ENCODE measurements at places on chromosomes 1 and 21.

DNA sequence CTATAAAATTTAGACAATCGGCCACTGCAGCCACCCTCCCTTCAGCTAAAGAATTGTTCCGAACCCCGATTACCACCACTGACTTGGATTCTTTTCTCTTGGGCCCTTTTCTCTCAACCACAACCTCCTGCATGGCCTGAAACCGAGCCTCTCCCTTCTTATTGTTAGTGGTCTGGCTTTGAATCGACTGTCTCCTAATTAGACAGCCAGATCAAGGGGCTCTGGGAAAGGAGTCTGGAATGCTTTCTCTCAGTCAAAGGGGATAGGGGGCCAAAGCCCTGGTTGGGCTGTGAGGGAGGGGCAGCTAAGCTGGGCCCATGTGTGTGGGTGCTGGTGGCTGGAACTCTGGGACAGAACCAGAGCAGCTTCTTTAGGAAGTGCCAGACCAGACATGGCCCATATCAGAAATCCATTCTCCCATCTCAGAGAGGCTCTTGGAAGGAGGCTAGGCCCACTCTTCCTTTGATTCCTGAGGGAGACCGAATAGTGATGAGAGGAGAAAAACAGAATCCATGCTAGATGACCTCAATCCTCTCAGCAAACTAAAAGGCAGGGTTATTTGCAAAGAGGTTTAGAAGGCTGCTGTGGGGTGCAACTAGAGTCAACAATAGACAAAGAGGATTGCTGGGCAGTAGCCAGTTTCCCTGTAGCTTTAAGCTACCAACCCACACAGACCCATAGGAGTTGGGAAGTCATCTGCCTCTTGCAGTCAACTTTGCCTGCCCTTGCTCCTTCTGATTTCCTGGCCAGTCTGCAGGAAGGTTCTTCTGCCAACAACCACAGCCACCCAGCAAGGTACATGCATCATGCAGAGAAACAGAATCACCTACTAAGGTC, 117.6 kb downstream of the AK5 start:
- no peak for DNase-seq

DNA sequence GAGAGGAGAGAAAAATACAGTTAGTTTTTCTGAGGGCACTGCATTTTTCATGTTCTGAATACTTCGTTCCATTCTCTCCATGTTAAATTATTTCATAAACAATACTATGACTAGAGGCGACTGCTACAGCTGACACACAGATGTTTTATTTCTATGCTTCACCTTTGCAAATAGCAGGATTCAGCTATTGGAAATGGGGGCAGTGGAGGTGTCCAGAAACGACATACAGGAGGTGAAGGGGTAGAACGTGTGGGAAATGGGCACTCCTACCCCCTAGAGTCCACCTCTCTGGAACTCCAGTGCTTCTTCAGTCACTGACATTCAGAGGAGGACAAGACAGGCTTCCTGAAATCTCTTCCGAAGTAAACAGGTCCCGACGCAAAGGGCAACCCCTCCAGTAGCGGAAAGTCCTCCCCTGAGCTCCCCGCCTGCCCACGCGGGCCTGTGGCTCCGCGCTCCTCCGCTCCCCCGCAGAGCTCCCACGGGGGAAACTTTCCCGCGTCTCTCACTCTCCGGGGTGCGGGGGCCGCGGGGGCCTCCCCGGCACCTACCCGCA, 480 bp downstream of the DPYD start:
- no peak for DNase-seq

DNA sequence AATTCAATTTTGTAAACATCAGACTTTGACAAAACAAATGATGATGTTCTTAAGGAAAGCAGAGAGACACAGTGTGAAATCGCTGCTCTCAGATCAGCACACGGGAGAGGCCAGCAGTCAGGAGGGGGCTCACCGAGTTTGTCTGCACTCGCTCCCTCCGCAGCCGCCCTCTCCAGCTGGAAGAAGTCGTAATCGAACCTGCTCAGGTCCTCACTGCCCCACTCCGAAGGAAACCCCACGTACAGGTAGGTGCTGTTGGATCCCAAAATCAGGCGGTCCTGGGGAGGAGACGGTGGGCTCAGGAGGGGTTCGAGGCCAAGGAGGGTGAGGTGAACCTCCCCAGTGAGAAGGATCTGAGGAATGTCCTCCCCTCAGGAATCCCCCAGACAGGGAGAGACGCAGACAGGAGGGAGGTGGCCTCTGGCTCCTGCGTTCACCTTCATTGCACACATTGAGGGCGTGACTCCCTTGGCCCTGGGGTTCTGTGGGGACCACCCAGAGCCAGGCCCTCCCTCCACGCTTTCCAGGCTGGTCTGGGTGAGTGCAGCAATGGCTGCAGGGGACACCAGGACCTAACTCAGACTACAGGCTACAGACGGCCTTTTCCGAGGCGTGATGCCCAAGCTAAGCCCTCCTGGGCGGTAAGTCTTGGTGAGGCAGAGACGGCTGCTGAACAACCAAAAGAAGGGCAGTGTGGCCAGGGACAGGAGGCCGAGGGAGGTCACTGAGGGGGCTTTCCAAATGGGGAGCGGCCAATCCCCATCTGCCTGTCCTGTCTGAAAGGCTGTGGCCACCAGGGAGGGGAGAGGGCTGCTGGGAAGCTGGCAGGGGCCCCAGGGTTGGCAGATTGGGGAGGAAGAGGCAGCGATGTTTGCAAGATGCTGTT, 65.5 kb downstream of the SCCPDH start:
- no peak for DNase-seq

- DNase-seq = peak; percentile 81
Observed at GRCh38 chr1:36369061-36369861, 16.5 kb downstream of the STK40 start.

GRCh38 chr1:242712248-242712647, 187.8 kb upstream of the PLD5 start:
- DNase-seq = no peak

DNA sequence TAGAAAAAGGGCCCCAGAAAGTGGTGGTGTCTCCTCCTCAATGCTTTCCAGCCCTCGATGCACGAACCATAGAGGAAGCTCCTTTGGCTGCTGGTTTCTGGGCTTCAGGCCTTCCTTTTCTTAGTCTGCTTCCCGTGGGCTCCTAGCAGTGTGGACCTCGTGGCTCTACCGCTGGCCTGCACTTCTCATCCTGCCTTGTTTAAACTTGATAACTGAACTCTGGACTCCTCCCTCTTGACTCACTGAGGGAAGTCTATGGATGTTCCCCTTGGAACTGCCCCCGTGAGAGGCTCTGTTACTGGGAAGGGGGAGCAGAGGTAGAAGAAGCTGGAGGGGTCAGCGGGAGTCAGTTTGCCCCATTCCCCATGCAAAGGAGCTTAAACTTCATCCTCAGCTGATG, 75.3 kb upstream of the WDR26 start:
- no peak for DNase-seq

GRCh38 chr1:71228241-71228640, 147.4 kb upstream of the ZRANB2 start:
- no peak for DNase-seq

DNA sequence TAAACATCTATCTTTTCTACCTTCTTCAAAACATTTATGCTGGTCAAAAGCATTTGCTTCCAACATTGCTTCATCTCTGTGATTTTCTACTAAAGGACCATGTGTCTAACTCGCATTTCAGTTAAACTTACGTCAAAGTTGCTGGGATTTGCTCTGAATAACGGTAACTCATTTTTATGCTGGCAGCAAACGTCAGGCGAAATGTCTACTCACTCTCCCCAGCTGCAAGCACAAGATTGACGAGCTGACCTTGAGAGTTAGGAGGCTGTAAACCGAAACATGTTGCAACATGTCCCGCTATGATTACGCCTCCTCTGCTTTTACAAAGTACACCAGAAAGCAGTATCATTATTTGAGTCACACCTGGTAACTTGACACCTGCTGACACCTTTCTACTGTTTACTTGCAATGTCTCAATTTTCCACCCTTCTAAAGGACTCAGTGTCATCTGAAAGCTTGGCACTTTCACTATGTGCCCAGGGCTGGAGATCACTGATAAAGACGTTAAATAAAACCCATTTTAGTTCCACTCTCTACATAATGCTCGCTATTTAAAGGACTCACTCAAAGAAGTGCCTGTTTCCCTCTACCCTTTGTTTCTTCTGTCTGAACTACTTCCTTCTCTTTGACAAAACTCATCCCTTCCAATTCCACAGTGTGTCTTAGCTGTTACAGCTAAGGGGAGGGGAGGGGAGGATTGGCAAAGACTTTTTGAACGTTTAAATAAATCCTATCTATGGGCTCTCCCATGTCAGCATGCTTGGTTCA, 111.9 kb downstream of the PTPN14 start:
- peak; percentile 19 for DNase-seq

DNA sequence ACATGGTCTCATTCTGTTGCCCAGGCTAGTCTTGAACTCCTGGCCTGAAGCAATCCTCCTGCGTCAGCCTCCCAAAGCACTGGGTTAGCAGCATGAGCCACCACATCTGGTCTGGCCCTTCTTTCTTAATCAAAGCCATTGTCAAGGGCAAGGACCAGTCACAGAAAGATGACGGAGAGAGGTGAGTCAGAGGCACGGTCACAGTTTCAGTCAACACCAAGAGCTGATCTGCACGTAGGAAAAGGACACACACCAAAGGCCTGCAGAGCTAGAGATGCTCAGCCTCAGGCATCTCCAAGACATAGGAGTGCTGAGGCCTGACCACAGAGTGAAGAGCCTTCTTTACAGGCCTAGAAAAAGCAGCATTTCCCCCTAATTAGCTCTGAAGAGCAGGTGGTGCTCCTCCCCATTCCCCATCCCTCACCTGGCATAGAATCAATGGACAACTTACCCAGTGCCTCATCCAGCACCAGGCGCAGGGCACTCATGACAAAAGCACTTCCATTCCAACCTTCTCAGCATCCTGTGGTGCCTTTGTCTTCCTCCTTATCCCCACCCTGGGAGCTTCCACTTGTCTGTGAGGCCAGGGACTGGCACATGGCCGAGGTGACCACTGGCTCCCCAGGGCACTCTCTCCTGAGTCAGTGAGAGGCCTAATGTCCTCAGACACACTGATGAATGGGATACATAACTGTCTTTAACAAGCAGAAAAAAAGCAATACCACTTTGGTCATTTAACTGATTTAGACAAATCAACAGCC, 139.8 kb downstream of the AJAP1 start:
- no peak for DNase-seq

DNA sequence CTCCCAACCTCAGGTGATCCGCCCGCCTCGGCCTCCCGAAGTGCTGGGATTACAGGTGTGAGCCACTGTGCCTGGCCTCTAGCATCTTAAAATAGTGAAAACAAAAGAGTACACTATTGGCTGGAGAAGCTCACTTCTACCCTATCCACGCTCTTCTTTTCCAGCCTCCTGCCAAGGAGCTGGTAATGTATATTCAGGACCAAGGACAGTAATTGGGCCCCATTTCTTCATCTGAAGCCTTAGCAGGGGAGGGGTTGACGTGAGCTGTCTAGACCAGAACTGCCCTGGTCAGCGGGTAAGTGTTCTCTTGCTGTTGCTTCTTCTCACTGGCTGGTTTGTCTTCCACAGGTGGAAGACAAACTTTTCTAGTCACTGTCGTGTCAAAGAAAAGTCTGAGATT, 70.2 kb downstream of the DNM3 start:
- DNase-seq = no peak

DNA sequence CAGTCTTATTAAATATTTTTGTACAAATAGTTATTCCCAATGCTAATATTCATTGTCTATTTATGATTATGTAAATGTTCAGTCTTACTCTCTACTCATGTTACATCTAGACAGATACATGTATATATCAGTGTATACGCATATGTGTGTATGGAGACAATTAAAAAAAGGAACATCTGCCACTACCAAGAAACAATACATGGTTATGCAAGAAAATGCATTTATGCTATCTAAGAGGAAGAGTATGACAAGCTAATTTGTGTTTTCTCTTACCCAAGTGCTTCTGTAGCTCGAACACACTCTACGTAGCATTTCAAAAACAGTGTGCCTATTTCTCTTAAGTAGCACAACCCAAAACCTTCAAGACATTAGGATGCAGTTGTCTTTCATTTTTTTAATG, 6.1 kb upstream of the RLF start:
- DNase-seq = no peak

DNA sequence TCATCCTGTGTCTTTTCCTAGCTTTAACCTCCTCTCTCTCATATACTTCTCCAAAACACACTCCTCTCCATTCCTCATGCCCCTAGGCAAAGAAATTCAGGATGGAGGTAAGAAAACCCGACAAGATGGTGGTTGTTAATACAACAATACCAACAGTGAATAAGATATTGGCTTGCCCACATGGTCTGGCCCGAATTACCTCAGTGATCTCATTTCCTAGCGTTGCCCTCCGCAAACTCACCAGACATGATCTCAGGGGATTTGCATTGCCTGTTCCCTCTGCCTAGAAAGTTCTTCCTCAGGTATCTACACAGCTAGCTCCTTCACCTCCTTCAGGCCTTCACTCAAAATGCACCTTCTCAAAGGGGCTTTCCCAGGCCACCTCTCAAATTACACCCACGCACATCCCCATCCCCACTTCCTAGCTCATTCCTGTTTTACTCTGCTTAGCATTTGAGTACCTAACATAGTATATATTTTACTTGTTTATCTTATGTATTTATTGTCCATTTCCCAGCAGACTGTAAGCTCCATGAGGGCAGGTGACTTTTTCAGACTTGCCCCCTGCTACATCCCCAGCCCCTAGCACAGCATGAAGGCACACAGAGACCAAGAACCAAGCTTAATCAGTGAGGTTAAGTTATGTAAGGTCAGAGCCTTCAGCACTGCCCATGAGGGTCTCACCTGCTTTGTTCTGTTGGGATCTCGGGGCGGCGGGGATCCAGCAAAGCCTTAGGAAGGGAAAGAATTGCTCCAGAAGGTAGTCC, 10.2 kb upstream of the UBR4 start:
- no peak for DNase-seq

- no peak for DNase-seq
Observed at GRCh38 chr1:32925403-32926162, 24.4 kb upstream of the TMEM54 start.

DNA sequence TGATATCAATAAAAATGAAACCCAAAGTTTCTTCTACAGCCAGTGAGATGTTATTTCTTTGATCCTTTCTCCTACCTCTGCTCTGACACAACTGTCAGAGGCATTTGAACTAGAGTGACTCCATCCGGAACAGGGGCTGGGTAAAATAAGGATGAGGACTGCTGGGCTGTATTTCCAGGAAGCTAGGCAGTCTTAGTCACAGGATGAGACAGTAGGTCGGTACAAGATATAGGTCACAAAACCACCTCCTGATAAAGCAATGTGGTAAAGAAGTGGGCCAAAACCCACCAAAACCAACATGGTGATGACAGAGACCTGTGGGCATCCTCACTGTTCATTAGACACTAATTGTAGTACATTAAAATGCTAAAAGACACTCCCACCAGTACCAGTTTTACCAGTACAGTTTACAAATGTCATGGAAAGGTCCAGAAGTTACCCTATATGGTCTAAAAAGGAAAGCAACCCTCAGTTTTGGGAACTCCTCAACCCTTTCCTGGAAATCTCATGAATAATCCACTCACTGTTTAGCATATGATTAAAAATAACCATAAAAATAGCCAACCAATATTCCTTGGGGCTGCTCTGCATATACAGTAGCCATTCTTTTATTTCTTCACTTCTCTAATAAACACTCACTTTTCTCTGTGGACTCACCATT, 96.7 kb downstream of the GABPA start:
- no peak for DNase-seq

Measured in mucosa of gallbladder (tissue), 1 donor.